ENCODE measurements at places on chromosomes 7 and 10.

GRCh38 chr7:80781561-80781979 lies 137.3 kb downstream of the SEMA3C start:
- DNase-seq = no peak

GRCh38 chr7:121304102-121304658 lies 24.6 kb upstream of the WNT16 start:
- no peak for DNase-seq

- no peak for DNase-seq
Observed at GRCh38 chr7:94933256-94933990, 26.0 kb downstream of the PPP1R9A start.

- DNase-seq = no peak
Observed at GRCh38 chr10:107011105-107011504, 153.4 kb downstream of the SORCS1 start.

- DNase-seq = no peak
Observed at GRCh38 chr10:33025039-33025438, 67.0 kb upstream of the ITGB1 start.

GRCh38 chr10:22341926-22342196 lies 3.4 kb upstream of the SPAG6 start:
- no peak for DNase-seq

GRCh38 chr7:27168265-27168947 lies 3.1 kb upstream of the HOXA9 start:
- DNase-seq = no peak

DNA sequence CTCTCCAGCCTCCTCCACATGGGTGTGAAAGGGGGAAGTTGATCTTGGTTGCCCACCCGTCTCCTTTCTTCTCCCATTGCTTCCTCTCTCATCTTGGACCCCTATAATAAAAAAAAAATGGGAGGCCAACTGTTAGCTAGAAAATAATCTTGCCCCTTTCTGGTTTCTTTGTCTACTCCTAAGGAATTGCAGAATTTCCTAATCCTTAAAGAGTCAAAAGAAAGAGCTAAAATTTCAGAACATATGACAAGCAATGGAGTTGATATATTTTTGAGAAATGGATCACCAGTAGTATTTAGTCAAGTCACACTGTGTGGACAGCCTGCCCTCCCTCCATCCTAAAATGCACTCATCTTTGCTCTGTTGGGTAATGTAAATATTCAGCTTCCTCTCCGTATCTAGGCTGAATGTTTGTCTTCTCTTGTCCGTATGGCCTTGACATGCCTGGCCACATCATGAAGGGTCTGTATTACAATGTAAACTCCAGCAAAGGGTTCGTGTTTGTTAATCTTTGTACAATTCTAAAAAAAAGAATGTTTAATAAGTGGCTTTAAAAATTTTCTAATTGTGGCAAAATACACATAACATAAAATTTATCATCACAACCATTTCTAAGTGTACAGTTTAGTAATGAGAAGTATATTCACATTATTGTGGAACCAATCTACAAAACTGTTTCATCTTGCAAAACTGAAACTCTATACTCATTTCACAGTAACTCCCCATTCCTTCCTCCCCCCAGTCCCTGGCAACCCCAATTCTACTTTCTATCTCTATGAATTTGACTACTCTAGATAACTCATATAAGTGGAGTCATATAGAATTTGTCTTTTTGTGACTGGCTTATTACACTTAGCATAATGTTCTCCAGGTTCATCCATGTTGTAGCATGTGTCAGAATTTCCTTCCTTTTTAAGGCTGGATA lies 71.5 kb downstream of the ZNF92 start:
- DNase-seq = no peak

GRCh38 chr7:2802504-2803341 lies 41.4 kb downstream of the GNA12 start:
- no peak for DNase-seq

DNA sequence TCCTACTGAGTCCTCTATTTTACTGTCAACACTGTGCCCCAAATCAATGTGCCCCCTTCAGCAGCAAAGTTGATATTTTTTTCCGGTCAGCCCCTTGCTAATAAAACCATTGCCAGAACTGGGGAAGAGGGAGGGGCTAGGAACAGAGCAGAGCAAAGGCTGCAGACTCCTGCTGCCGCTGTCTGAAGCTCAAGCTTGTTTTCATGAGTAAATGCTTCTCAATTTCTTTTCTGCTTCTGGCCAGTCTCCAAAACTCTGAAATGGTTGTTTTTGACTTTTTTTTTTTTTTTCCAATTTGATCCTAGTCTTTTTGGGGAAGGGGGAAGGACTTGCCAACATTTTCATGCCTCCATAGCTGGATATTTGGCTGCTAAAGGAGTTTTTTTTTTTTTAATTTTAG lies 26.7 kb upstream of the PROSER2 start:
- no peak for DNase-seq

DNA sequence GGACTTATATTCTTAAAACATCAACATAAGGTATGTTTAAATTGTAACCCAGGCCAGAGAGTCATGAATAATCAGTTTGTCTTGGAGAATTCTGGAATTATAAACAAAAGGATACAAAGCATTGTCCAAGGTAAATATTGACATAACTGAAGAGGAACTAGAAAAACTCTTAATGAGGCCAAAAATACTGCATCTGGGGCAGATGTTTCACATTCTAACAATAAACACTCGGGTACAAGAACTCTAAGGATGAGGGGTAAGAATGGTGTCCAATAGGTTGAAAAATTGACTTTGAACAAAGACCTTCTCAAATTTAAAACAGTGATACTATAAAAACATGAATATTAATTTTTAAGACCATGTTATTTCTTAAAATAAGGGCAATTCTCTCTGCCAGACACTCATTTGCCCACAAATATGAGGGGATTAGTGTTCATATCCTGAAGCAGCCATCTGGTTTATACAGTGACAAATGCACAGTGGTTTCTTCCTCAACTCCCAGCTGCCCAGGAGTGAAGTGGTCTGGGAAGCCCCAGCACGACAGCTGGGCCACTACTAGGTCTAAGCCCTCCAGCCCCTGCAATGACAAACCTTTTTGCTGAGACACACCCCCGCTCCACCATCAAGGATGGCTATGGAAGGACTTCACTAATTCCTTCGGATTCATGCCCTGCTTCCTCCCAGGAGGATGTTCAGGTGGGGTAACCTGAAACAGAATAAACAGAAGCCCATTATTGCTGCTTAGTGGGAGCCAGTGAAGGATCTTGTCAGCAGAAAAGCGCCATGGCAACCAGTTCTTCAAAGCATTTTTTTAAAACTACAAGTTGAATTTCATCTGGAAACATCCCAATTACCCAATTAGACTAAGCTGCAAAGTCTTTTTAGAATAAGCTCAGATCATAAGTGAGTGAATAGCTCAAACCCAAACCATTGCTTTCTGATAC lies 107.5 kb upstream of the ARID5B start:
- no peak for DNase-seq

DNA sequence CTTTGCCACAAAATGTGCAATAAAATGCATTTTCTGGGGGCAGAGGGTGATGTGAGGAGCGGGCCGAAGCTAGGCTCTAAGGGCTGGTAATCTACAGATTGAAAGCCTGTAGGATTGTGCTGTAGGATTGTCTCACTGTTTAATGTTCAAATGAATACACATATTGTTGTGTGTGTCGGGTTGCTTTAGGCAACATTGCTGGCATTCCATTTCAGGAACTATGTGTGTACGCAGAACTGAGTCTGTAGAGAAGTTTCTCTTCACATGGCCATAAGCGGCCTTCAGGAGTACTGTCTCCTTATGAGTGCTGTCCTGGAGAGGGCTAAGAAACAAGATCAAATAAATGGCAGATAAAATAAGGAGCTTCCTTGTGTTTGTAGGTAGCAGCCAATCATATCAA lies 540.2 kb downstream of the GATA3 start:
- DNase-seq = no peak

DNA sequence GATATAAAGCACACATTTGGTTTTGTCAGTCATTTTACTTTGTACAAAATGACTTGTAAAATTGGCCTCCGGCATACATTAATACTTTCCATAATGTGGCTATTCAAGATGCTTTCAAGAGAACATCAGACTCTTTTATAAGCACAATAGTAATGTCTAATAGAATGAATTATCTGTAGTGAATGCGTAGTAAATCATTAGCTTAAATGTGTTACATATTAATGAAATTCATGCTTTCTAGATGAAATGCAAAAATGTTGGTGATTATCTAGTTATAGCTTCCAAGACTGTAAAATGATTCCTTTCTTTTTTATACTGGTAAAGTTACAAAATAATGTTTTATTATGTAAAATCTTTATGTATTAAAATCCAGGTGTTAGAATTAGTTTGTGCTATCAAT lies 144.0 kb downstream of the BBS9 start:
- DNase-seq = no peak

DNA sequence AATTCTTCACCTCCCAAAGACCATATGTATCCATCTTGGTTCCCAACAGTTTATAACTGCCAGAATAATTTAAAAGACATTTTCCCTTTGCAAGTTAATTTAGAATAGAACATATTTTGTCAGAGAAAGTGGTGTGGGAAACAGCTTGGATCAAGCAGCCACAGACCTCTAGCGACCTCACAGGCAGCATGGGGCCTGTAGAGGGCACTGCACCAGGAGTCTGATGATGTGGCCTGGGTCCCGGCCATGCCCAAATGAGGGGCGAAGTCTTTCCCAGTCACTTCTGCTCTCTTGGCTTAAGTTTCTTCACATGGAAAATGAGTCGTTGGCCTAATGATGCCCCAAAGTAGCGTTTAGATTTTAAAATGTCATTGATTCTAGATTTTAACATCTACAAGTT lies 243.2 kb downstream of the SDK1 start:
- no peak for DNase-seq

GRCh38 chr10:71719042-71719441 lies 536 bp downstream of the C10orf105 start:
- DNase-seq = no peak

DNA sequence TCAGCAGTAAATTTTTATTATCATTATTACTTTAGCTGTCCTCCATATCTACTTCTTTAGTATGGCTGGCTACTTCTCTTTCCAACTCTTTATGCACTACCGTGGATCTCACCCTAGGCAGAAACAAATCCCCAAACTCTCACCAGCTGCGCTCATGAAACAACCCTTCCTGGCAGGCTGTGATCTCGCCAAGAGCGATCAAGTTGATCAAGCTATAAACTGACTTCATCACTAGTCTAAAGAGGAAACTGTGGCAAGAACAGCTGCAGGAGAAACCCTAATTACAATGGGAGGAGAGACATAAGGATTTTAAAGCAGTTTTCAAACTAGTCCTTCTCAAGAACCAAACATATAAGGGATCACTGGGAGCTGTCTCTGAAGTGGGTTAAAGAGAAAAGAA lies 160.5 kb upstream of the PRSS58 start:
- no peak for DNase-seq

DNA sequence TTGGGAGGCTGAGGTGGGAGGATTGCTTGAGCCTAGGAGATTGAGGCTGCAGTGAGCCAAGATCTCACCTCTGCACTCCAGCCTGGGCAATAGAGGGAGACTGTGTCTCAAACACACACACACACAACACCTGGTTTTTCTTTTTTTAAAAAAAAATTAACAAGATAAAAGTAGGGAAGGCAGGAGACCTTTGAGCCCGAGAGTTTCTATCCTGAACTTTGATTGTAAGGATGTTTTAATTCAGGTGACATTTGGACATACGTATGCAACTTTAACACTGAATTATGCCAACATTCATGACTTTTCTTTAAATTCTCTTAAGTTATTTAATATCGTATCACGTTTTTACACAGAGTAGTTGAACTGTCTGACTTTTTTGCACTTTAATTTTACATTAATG lies 11.7 kb upstream of the CYP2E1 start:
- no peak for DNase-seq

DNA sequence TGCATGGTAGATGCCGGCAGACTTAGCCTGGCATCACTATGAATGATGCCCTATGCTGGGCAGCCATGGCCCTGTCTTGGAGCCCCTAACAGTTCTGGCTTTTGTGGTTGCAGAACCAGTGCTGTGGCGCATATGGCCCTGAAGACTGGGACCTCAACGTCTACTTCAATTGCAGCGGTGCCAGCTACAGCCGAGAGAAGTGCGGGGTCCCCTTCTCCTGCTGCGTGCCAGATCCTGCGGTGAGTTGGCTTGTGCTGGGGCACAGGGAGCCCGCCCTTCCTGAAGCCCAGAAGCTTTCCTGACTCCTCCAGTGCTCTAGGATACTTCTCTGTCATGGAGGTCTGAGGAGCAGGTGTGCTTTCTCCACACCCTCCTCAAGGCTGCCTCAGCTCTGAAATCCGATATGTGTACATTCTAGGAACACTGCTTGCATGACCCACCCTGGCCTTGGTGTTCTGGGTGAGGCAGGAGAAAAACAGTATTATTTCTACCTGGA lies 25.6 kb upstream of the SH2D4B start:
- no peak for DNase-seq

- no peak for DNase-seq
Observed at GRCh38 chr10:35640951-35641675, 983 bp downstream of the FZD8 start.

DNA sequence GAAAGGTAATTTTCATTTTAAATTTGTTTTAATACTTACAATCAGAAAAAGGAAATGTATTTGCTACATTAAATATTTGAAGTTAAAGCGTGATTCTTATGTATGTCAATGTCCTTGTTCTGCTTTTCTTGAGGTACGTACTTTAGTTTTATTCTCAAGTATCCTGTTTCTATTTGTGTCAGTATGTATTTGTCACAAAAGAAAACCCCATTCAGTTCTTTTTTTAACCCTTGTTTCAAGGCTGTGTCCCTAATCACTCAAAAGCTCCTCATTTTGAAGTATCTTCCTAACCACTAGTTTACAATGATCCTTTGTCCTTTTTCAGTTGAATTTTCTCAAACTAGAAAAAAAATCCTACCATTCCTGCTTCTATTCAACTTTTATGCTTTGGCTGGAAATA lies 25.2 kb downstream of the NHLRC2 start:
- no peak for DNase-seq

- DNase-seq = no peak
Observed at GRCh38 chr10:95606922-95607321, 45.8 kb upstream of the SORBS1 start.

DNA sequence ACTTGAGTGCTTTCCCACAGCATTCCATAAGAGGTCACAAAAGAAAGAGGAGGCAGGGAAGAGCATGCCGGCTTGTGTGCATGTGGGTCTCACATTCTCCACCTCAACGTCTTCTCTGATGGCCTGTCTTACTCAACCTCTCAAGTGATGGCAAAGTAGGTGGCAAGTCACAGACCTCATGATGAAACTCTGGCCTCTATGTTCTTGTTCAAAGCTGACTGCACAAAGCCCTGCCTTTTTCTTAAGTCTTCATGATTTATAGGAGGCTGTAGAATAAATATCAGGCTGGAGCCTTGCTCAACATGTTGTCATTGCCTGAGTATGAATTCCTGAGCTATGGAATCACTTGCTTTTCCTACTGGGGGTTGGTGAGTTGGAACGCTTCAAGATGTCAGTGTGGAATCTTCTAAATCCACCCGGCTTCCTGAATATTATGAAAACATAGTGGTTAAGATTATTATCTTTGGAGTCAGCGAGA lies 213.6 kb upstream of the INHBA start:
- no peak for DNase-seq

DNA sequence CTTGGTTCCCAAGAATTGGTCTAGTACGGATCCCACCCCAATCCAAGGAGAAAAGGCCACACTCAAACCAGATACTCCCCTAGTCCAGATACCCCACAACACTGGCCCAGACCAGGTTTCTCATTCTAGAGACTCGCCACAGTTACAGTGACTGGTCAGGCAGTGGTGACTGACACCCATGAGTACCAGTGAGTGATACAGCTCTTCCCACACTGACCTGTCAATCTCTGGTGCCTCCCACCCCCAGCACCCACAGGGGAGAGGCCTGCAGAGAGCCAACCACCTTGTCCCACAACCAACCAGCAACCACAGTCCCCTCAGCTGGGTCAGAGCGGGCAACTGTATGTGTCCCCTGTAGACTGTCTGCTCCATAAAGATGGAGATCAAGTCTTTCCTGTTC lies 152.8 kb downstream of the NEURL1 start:
- no peak for DNase-seq

Data from stimulated activated CD8-positive, alpha-beta memory T cell treated with anti-CD3 and anti-CD28 coated beads, Interleukin-4, amount 100 ng/mL, for 1 hour (primary cell).